ENCODE measurements at places on chromosomes 3 and 15. TPM values are rescaled to one million over a fixed set of nuclear protein-coding genes. Genes with fewer than 3 reads are reported as not detected.

- H3K4me3 ChIP-seq = no peak overlapping the region
- no peaks in the 10 kb centered on the region for H3K36me3 ChIP-seq
- peaks cover 12% of the 10 kb centered on the region for H3K27me3 ChIP-seq
Measured at GRCh38 chr3:39468108-39468436, 592 bp downstream of the MOBP start.

DNA sequence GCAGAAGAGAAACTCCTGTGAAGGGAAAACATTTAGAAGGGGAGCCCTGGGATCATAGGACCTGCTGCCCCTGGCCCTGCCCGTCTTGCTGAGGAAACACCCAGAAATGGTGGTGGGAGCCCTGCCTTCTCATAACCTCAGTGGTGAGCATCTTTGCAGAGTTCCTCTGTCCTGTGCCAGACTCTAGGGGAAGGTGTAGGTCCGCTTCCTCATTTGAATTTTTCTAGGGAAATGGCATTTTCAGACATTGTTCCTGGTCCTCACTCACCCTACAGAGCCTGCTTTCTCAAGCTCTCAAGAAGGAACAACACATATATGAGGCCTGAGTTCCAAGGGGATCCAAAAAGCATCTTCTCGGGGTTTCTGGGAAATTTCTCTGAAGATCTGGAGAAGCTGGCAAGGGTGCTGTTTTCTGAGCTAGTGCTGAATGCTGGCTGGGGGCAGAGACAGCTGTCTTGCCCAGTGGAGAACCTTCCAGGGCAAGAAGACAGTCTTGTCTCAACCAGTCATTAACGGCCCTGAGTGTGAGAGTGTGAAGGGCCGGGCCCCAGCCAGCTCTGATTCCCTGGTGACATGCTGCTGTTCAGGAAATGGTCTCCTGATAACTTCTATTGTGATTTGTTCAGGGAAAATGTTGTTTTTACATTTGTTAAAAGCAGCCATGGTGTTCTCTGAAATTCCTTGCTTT lies 283.1 kb upstream of the LRRFIP2 start:
- no peak for DNase-seq
- peaks cover 36% of the 10 kb centered on the region for H3K27me3 ChIP-seq
- H3K4me3 ChIP-seq = no peak overlapping the region
- no peaks in the 10 kb centered on the region for H3K36me3 ChIP-seq
- no peak overlapping the region for H3K27ac ChIP-seq

GRCh38 chr3:181709537-181710279 lies 2.0 kb upstream of the SOX2 start:
- peaks cover 3% of the 10 kb centered on the region for H3K4me1 ChIP-seq
- H3K27ac ChIP-seq = no peak overlapping the region
- peak; percentile 81 for DNase-seq
- no peak overlapping the region for H3K4me3 ChIP-seq
- peaks cover 1% of the 10 kb centered on the region for H3K36me3 ChIP-seq

DNA sequence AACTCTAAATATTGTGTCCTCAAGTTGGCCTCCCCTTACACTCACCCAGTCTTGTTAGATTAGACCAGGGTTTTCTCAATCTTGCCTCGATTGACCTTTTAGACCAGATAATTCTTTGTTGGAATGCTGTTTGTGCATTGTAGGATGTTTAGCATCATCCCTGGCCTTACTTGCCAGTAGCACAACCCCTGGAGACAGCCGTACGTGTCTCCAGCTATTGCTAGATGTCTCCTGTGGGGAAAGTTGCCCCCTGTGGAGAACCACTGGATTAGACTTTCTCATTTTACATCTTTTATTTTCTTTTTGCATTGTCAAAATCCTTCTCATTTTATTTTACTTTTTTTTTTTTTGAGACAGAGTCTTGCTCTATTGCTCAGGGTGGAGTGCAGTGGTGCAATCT lies 2.2 kb downstream of the WDR6 start:
- H3K4me1 ChIP-seq = peaks cover 17% of the 10 kb centered on the region
- peaks cover 18% of the 10 kb centered on the region for H3K36me3 ChIP-seq
- peak overlapping the region; percentile 17 for H3K4me3 ChIP-seq

DNA sequence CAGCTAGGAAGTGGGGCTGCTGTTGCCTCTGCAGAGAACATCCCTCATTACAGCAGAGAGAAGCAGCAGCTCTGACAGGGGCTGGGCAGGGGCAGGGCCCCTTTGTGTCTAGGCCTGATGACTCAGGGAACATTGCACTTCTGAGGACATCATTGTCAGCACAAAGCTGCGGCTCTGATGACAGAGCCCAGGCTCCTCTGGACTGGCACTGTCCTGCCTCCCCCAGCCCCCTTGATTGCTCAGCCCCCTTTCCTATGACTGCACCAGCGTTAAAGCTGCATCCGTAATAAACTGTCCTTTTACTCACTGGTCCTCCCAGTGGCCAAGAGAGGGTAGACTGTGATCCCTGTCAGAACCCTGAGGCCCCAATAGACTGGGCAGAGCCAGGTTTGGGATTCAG lies 18.3 kb downstream of the TRH start:
- DNase-seq = no peak
- H3K27me3 ChIP-seq = peaks cover 11% of the 10 kb centered on the region
- H3K27ac ChIP-seq = no peak overlapping the region
- no peaks in the 10 kb centered on the region for H3K36me3 ChIP-seq
- H3K4me1 ChIP-seq = no peaks in the 10 kb centered on the region

DNA sequence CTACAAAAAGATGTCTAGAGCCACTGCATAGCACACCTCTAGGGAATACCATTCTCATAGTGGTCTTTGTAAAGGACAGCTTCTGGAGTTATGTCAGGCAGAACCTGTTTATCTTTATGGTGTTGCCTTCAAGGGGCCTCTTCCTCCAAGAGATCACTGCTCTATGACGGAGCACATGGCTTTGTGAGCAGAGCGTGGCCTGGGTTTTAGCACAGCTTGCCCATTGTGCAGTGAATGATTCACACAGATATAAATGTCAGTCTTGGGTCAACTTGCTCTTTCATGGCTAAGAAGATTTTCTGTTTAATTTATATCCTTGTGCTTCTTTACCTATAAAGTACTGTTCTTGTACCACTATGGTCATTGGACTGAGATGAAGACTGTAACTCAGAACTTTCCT lies 41.5 kb upstream of the RBMS3 start:
- DNase-seq = no peak
- peaks cover 1% of the 10 kb centered on the region for H3K27me3 ChIP-seq
- no peaks in the 10 kb centered on the region for H3K4me1 ChIP-seq
- H3K4me3 ChIP-seq = no peak overlapping the region

DNA sequence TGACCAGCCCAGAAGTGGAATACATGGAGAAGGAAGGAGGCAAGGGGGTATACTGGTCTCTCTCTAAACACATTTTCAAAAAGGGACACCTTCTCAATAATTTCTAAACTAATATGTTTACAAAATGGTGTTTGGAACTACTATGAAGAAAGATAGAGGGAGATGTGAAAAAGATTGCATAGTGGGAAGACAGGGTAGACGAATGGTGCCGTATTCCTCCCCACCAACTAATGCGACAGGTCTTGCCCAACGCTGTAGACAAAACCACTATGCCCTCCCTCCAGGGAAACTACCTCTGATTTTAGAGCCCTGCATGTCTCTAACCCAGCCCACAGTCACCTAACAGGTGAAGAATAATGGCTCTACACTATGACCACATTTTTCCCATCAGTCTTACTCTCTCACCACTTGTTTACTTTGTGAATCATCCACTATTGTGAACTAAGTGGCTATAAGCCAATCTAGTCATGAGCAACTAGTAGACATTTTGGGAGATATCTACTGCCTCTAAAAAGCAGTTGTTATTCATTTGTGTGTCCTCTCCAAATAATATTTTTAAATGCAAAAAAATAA lies 108.2 kb upstream of the UBE2E2 start:
- no peak overlapping the region for H3K27ac ChIP-seq
- no peaks in the 10 kb centered on the region for H3K36me3 ChIP-seq
- DNase-seq = no peak
- no peaks in the 10 kb centered on the region for H3K27me3 ChIP-seq

- no peaks in the 10 kb centered on the region for H3K4me1 ChIP-seq
- peaks cover 4% of the 10 kb centered on the region for H3K27me3 ChIP-seq
- DNase-seq = no peak
- no peaks in the 10 kb centered on the region for H3K36me3 ChIP-seq
- no peak overlapping the region for H3K4me3 ChIP-seq
Measured at GRCh38 chr3:129927072-129927471, 33.6 kb upstream of the TMCC1 start.

GRCh38 chr3:171206283-171206682 lies 179.8 kb upstream of the SLC2A2 start:
- H3K27me3 ChIP-seq = no peaks in the 10 kb centered on the region
- H3K4me3 ChIP-seq = no peak overlapping the region
- peaks cover 32% of the 10 kb centered on the region for H3K36me3 ChIP-seq
- H3K27ac ChIP-seq = no peak overlapping the region
- peaks cover 17% of the 10 kb centered on the region for H3K4me1 ChIP-seq

DNA sequence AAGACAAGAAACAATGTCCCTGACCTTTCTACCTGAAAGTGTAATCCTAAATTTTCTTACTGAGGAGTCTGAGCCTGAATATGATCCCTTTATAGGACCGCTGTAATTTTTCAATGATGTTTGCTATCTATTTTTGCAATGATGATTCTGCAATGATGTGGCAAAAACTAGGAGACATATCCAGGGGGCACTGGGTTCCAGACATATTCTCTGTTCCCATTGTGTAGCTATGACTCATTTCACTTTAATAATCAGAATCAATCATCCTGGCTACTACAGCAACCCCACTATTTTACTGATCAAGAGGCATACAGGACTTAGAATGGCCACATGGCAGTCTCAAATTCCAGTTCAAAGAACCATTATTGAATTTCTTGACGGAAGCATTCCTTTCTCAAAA lies 85.9 kb downstream of the AQR start:
- H3K27me3 ChIP-seq = no peaks in the 10 kb centered on the region
- no peak for DNase-seq
- peaks cover 1% of the 10 kb centered on the region for H3K4me1 ChIP-seq
- H3K27ac ChIP-seq = no peak overlapping the region

The NPAP1 gene
- not detected for total RNA-seq

DNA sequence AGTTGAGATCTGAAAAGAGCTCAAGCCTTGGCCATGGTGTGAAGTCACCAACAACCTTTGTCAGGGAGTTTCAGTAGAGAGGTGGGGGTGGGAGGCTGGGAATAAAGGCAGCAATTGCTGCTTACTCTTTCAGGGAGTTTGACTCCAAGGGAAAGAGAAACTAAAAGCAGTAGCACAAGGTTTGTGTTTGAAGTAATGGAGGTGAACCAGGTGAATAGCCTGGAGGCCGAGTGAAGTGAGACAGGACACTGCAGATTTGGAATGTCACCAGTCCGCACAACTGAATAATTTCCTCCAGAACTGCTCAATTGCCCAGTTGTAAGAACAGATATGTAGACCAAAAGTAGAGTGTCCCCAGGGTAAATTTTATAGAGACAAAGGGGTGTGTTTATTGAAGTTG lies 44.1 kb downstream of the CD86 start:
- H3K27ac ChIP-seq = no peak overlapping the region
- H3K27me3 ChIP-seq = no peaks in the 10 kb centered on the region
- peaks cover 35% of the 10 kb centered on the region for H3K4me1 ChIP-seq
- no peak overlapping the region for H3K4me3 ChIP-seq

DNA sequence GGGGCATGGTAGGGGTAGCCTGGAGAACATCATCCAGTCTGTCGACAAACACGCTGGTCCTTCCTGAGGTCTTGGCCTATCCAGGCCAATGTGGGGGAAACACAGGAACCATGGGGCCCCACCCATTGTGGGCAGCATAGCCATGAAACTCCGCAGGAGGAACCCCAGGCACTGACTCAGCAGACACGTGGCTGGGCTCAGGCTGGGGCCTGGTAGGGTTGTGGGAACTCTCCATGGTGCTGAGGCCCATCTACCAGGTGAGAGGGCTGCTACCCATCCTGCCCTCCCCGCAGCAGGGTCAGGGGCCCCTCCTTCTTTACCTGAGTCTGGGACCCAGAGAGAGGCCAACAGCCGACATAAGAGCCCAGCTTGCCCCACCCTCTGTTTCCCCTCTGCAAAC lies 22.6 kb upstream of the CACNA2D2 start:
- DNase-seq = peak; percentile 91
- H3K4me1 ChIP-seq = peaks cover 4% of the 10 kb centered on the region
- no peak overlapping the region for H3K4me3 ChIP-seq
- no peak overlapping the region for H3K27ac ChIP-seq
- no peaks in the 10 kb centered on the region for H3K36me3 ChIP-seq

- H3K4me1 ChIP-seq = peaks cover 3% of the 10 kb centered on the region
- peak; percentile 24 for DNase-seq
- H3K27ac ChIP-seq = no peak overlapping the region
Measured at GRCh38 chr15:29131840-29132420, 137.7 kb downstream of the NSMCE3 start.

DNA sequence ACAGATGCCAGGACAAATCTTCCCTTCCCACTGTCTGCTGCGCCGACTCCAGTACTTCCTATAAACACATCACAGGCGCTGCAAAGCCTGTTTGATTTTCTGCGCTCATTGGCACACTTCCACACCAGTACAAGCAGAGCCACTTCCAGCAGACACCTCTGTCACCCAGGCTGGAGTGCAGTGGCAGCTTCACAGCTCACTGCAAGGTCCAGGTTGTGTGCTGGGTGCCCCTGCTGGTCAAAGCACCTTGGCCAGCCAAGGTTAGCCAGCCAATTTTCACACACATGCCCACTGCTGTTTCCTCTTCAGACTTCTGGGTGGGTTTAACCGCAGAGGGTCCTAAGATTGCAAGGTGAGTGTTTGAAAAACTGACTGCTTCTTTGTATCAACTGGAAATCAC lies 4.9 kb downstream of the CHDH start:
- DNase-seq = no peak
- H3K4me3 ChIP-seq = no peak overlapping the region
- H3K27me3 ChIP-seq = peaks cover 23% of the 10 kb centered on the region
- H3K4me1 ChIP-seq = no peaks in the 10 kb centered on the region

The RIOX2 gene
- total RNA-seq = 41.2 TPM

GRCh38 chr3:50251220-50251619 lies 15.2 kb downstream of the GNAI2 start:
- peaks cover 37% of the 10 kb centered on the region for H3K4me1 ChIP-seq
- no peaks in the 10 kb centered on the region for H3K27me3 ChIP-seq
- peaks cover 24% of the 10 kb centered on the region for H3K36me3 ChIP-seq
- peak overlapping the region; percentile 87 for H3K27ac ChIP-seq
- peak; percentile 75 for DNase-seq

The GOLGA8G gene
- total RNA-seq = not detected

DNA sequence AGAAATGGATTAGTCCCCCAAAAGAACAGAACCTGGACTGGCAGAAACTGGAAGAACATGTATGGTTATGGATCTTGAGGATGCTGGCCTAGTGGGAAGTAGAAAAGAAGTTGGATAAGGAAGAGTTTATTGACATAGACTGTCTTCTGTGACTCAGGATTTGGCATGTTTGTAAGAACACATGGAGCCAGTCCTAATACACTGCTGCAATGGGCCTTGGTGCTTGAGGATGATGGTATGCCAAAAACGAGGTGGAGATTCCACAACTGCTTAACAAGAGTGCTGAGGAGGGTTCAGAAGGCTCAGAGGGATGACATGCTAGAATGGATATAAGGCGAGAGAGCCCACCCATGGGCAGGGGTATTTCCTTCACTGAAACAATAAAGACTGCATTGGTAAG lies 22.4 kb downstream of the LZTFL1 start:
- H3K27ac ChIP-seq = no peak overlapping the region
- H3K27me3 ChIP-seq = peaks cover 2% of the 10 kb centered on the region
- no peak for DNase-seq
- H3K4me1 ChIP-seq = peaks cover 6% of the 10 kb centered on the region

- no peak overlapping the region for H3K4me3 ChIP-seq
- peaks cover 78% of the 10 kb centered on the region for H3K4me1 ChIP-seq
- peaks cover 83% of the 10 kb centered on the region for H3K36me3 ChIP-seq
- no peak for DNase-seq
Measured at GRCh38 chr3:105762749-105763658, 105.8 kb downstream of the CBLB start.

- H3K36me3 ChIP-seq = no peaks in the 10 kb centered on the region
- no peak for DNase-seq
Measured at GRCh38 chr3:177610686-177611633, 413.7 kb upstream of the TBL1XR1 start.
